SJSA1 (cell line): ENCODE measurements at places on chromosomes 7 and 10.

GRCh38 chr10:47178537-47179290 is 121.3 kb upstream of the GDF10 start:
- DNase-seq: no peak

- no peak for DNase-seq
Observed at GRCh38 chr7:47950714-47951113, 2.4 kb upstream of the PKD1L1 start.

DNA sequence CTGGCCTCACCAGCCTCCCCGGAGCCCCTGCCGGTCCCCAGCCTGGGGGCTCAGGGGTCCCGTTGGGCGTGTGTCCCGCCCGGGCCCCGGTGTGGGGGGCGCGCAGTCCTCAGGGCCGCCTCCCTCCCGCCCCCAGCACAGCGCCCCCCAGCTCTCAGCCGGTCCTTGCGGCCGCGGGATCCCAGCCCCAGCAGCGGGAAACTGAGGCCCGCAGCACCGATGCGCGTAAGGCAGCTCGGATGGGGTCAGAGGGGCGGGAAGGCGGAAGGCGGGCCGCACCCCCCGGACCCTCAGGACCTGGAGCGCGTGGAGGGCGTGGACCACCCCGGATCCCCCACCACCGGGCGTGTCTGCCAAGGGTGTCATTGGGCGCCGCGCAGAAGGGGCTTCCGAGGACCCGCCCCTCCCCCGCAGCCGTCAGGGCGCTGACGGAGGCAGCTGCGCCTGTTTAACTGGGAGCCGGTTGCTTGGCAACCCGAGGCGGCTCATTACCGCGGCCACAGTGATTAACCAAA is 14.9 kb downstream of the UNCX start:
- DNase-seq: no peak

GRCh38 chr10:100945754-100946153 is 23.6 kb upstream of the SEMA4G start:
- no peak for DNase-seq

- no peak for DNase-seq
Observed at GRCh38 chr10:13268841-13269240, 31.0 kb downstream of the PHYH start.
